Gastrocnemius medialis (tissue), 4 donors: ENCODE measurements at places on chromosomes 3 and 15. TPM values are rescaled to one million over a fixed set of nuclear protein-coding genes. Genes with fewer than 3 reads are reported as not detected.
A peak's percentile ranks its signal among the peaks of the same experiment; 100 is the strongest.

DNA sequence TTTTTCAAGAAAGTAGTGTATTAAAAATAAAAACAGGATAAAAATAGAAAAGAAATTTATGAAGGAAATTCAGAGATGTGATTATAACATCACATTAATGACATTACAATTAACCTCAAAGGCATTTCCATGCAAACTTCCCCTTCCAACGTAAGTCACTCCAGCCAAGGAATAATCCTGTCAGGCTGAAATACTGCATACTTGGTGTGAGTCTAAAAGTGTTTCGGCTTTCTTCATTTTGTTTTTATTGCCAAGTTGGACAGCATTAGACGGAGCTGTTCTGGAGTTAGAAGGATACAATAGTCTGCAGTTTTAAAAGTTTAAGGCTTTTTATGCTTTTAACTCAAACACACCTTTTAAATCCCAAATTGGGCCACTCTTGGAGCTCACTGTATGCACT, 435.0 kb downstream of the MECOM start:
- DNase-seq = no peak

DNA sequence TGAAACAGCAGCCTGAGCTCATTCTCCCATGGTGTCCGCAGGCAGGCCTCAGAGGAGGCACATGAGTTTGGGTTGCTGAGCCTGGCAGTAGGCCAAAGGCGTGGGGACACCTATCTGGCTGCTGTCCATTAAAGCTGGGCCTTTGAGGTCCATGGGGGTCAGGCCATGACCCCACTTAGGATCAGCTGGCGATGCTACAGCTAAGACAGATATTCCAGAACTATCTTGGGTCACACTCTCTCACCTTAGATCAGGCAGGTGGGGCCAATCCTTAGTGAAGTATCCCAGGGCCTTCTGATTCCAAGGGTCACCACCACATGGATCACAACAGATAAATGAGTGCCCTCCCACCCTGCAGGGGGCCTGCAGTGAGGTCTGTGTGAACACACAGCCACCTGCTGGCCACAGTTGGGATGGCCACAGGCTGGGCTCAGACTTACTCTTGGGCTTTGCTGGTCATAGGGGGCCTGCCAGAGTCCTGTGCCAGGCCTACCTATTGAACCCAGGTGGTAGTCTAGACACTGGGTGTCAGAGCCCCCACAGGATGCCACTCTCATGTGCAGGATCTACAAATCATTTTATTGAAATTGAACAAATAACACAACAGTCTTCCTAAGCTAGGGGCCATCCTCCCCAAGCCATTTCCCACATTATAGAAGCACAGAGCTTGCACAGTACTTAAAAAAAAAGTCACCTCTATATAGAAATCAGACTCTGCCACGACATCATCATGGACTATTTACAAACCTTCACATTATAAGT, 2.0 kb upstream of the HYAL2 start:
- no peak for DNase-seq

NTRK3 gene
- 0.85 TPM for total RNA-seq

WDR93 gene
- not detected for total RNA-seq

- DNase-seq = no peak
Observed at GRCh38 chr3:3606321-3606720, 192.9 kb upstream of the LRRN1 start.

GABRR3 gene
- not detected for total RNA-seq

ALDH1A2 gene
- total RNA-seq = 26.7 TPM

SEMA7A gene
- 2.7 TPM for total RNA-seq

CSPG4 gene
- total RNA-seq = 103 TPM

DNA sequence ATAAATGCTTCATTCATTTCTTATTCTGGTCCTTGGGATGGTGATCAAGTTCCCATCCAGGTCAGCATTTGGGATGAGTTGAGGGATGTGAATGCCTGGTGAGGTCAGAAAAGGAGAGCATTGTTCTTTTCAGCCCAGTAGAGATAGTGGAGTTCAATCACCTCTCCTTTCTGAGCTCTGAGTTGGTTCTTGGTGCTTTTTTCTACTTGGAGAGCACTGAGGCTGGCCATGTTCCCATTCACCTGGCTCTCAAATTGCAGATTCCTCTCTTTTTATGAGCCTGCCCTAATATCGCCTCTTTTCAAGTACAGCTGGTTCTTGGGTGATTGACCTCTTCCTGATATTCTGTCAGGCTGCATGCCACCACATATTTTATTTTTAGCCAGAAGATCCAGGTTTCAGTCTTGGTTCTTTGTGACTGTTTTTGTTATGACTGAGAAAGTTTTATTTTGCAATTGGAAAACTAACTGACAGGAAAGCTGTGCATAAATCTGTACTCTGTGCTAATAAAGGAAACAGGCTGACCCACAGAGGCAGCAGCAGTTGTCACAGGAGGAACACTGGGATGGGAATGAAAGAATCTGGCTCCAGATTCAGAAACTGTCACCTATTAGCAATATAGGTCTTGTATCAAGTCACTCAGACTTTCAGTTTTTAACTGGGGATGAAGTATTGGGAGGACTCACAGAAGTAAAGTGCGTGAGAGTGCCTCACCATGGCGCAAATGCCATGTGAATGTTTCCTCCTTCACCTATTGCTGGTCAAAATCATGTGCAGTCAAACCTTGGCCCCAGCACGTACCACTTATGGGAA, 10.7 kb downstream of the AQP9 start:
- no peak for DNase-seq

DNA sequence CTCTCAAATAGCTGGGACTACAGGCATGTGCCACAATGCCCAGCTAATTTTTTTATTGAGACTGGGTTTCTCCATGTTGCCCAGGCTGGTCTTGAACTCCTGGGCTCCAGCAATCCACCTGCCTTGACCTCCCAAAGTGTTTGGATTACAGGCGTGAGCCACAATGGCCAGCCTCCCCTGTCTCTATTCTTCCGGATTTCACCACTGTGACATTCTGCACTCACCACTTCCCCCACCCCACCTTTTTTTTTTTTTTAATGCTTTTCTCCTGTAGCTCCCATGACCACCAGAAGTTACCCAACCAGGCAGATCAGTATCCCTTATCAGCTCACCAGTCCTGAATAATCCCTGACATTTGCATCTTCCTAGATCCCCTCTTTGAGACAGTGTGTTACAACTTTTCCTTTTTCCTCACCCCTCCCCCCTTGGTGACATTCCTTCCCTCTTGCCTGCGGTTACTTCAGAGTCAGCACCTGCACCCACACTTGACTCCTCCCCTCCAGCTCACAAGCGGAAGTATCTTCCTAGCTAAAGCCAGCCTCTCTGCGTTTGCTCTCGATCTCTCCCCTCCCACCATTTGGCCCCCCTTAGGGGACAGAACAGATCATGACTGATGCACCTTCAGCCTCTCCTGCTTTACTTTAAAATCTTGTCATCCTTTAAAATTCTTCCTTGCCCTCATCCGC, 13.5 kb upstream of the ZNF592 start:
- peak; percentile 23 for DNase-seq

DNA sequence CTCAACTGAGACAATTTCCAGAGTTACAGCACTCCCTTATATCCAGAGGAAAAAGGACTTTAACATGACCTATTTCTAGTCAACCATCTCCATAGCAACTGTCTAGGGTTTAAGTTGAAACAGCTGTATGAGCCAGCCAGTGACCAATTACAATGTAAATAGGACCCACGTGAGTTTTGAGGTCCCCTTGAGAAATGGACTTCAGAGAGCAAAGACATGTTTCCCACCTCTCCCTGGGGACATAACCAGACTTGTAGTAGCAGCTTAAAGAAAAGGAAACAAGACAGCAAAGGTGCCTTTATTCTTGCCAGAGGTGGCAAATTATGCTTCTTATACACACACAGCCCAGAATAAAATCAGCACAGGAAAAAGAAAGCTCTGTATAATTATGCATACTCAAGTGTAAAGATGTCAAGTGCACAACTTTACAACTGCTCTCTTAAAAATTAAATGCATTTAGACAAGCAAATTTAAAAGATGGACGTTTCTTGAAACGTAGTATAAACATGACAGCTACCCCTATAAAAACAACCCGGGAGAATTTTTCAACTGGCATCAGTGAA, 40.2 kb downstream of the SUMF1 start:
- DNase-seq = no peak

QTRT2 gene
- total RNA-seq = 3.3 TPM

- no peak for DNase-seq
Observed at GRCh38 chr3:133211449-133211848, 173.3 kb downstream of the TMEM108 start.

- peak; percentile 2 for DNase-seq
Observed at GRCh38 chr3:89113893-89114840, 6.7 kb downstream of the EPHA3 start.

GRCh38 chr3:3765661-3766060, 33.6 kb upstream of the LRRN1 start:
- no peak for DNase-seq

DNA sequence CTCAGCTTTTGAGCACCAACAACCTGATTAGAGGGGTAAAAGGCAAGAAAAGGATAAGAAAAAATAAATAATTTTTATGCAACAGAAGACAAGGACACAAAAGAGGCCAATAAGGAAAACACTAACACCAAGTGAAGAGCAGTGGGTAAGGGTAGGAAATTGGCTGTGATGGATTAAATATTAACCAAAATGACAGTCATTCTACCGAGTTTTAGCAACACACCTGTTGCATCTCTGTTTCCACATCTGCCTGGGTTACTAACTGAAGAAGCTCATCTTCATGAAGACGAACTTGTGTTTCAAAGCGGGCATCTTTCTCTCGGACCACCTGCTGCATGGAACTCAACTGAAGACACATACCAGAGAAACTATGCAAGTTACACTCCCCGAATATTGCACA, 30.1 kb downstream of the GOLGB1 start:
- no peak for DNase-seq

XYLB gene
- total RNA-seq = 1.1 TPM

DNA sequence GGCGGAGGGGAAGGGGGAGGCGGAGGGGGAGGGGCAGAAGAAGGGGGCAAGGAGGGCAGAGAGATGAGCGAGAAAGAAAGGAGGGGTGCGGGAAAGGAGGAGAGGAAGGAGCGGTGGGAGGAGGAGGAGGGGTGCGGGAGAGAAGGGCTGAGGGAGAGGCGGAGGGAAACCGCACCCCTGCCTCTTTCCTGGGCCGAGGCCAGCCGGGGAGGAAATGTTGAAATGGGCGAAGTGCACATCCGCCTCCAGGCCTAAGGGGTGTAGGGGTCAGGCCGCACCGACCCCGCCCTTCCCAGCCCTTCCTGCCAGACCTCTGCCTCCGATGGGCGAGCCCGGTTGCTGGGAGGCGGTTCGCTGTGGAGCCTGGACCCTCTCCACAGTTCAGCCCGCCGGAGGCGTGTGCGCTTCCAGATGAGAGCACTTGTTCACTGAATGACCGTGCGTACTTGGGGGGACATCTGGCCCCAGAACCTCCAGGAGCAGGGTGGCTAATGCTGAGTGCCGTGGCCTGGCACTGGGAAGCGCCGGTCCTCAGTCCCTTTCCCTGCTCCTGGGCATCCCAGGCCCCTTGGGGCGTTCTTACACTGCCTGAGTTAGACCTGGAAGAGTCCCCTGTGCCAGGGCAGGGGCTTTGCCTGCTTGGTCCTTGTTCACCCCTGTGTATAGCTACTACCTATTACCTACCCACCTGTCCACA, 110.3 kb upstream of the KLF13 start:
- peak; percentile 67 for DNase-seq

ACAN gene
- 0.04 TPM for total RNA-seq

DNA sequence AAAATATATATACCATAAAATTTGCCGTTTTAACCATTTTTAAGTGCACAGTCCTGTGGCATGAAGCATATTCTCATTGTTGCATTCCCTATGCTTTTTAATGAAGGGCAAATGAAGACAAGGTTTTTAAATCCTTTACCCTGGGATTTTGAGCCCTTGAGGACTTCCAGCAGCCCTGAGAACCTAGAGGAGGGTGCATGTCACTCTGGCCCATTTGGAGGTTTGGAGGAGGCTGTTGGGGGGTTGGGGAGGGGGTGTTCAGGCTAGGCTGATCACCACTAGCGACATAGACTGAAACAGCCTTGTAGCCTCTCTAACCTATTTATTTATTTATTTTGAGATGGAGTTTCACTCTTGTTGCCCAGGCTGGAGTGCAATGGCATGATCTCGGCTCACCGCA, 86.0 kb downstream of the SMAD6 start:
- no peak for DNase-seq

DNA sequence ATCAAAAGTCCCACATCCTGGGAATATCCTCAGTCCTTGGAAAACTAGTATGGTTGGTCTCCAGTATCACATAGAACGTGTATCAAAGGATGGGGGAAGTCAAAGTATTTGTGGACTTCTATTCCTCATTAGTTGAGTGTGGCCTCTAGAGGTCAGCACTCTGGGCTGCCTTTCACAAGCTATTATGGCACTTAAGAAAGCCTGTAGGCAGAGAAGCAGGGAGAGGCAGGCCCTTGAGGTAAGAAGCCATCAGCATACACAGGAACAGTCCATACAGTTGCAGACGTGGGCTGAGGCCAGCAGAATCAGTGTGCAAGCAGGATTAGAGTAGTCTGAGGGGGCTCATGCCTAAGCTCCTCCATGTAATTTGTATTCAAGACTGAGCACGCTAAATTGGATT, 341.7 kb downstream of the CLSTN2 start:
- DNase-seq = no peak

DNA sequence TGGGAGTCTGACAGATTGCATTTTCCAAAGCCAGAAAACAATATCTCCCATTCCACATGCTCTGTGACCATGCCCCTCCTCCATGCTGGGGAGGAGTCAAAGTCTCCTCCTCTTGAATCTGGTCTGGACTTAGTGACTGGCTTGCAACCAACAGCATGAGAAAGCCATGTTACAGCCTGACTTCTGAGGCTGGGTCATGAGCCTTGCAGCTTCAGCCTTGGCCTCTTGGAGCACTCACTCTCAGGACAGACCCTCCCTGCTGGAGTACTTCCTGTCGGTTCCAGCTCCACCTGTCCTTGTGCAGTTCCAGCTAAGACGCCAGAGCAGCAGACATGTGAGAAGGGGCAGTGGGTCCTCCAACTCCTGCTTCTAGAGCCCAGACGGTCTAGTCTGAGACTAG, 49.7 kb upstream of the RBSN start:
- DNase-seq = no peak

DNA sequence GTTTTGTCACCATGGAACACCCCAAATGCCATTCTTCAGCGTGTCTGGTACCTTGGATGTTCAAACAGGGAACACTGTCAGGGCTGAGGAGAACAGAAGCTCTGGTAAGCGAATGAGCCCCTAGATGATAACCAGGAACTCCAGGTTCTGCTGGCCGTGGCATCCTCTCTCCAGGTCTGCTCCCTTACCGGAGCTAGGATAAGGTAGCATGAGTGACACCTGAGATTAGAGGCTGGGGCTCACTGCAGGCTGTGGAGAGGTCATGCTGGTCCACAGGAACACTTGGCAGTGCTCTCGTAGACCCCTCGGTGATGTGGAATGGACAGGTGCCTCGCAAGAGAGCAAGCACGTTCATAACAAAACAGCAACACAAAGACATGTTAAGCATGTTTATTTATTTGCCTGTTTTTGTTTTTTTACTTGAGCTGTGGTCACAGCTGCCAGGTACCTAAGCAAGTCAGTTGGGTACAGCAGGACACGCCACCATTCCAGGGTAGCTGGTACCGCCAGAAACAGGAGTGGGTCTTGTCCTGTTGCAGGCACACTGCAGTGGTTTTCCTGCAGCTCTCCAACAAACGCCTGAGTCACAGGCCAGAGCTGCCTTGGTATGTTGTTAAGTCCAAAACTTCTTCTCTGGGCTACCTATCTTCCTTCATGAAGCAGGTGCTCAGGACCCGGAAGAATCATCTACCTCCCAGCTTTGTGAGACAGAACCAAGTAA, 4.6 kb downstream of the RBM15B start:
- DNase-seq = no peak

CYP1A1 gene
- 2.5 TPM for total RNA-seq

- DNase-seq = no peak
Observed at GRCh38 chr3:40265181-40265580, 44.3 kb upstream of the EIF1B start.

GRCh38 chr15:57235873-57236272, 140.4 kb upstream of the CGNL1 start:
- DNase-seq = no peak

- no peak for DNase-seq
Observed at GRCh38 chr15:57457726-57458125, 81.4 kb downstream of the CGNL1 start.
